ENCODE measurements at places on chromosomes 16 and 17. TPM values are rescaled to one million over a fixed set of nuclear protein-coding genes. Genes with fewer than 3 reads are reported as not detected.

KRTAP3-2 gene
- polyA plus RNA-seq = not detected

DNA sequence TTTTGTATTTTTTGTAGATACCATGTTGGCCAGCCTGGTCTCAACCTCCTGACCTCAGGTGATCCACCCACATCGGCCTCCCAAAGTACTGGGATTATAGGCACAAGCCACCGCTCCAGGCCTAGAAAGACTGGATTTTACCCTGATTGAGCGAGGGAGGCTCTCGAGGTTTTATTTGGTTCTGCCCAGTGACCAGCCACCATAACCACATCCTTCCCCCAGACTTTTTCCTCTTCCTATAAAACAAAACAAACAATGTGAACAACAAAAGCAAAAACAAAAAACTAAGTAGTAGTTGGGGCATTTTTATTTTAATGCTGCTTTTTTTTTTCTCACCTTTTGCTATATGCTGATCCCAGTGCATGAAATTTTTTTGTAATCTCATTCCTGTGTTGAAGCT, 509.6 kb downstream of the MAF start:
- no peak for DNase-seq

DNA sequence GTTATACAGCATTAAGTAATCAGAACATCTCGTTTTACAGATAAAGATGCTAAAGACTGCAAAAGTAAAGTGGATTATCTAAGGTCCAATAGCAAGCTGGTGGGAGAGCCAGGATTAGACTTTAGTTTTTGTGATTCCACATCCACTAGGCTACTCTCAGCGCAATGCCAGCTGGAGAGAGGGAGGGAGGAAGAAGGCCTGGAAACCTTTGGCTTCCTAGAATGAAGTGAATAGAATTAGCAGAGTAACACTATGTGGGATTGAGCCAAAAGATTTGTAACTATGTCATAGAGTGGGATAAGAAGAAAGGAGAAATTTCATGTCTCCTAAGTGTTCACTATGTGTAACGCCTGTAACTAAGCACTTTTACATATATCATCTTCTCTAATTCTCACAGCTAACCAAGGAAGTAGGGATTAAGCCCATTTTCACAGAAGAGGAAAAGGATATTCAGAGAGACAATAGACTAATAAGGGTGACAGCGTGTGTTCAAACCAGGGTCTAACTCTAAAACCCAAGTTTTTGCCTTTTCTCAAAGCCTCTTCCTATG, 25.4 kb upstream of the NSRP1 start:
- no peak for DNase-seq

DNA sequence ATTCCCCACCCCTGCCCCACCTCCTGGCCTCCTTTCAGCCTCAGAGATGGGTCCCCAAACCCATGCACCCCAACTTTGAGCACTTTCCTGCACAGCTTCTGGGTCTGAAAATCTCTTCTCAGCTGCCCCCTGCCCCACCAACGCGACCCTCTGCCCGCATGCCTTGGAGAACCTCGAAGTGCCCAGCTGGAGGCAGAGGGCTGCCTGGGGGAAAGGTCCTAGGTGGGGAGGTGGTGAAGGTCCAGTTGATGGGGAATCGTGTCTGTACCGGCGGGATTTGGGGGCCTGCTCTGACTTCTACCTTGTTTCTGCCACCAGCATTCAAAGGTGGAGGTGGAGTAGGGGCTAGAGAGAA, 1.3 kb downstream of the NKD1 start:
- DNase-seq = no peak

C1QTNF8 gene
- polyA plus RNA-seq = not detected

- no peak for DNase-seq
Measured at GRCh38 chr17:49201481-49201927, 8.9 kb downstream of the GNGT2 start.

- no peak for DNase-seq
Measured at GRCh38 chr17:43864161-43864984, 17.4 kb downstream of the CD300LG start.

GRCh38 chr16:76583466-76583865, 306.3 kb downstream of the CNTNAP4 start:
- DNase-seq = no peak

CLEC19A gene
- not detected for polyA plus RNA-seq

CCL4 gene
- polyA plus RNA-seq = 0.98 TPM

All from right renal pelvis (tissue), 4 donors.